ENCODE measurements at places on chromosomes 2 and 18.
A peak's percentile ranks its signal among the peaks of the same experiment; 100 is the strongest.

DNA sequence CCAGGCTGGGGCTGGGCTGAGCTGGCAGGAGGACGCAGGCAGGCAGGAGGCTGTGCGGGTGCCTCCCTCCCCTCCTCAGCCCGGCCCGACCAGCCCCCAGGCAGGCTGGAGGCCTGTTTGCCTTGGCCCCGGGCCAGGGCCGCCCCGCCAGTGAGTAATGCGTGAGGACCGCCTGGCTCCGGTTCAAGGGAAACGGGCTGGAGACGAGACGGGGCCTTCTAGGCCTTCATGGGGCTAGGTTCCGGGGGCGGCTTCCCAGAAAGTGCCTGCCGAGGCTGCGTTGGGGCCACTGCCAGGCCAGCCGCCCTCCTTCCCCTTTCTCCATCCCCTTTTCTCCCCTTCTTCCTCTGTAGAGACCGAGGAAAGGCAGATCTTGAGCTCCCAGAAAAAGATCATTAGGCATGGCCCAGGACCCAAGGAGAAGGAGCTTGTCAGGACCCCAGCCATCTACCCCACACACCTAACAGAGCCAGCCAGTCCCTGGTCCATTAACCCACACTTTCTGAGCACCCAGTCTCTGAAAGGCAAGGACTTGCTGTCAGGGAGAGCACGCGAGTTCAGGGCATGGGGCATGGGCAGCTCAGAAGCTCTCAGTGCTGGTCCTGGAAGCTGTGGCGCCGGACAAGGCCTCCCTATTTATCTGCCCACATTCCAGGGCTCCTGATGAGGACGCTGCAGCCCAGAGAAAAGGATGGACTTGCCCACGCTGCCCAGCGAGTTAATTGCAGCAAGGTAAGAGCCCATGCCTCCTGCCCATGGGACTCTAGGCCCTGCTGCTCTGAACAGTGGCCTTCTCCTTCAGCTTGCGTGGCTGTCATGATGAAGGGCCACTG lies 48.5 kb downstream of the SMAD7 start:
- peak; percentile 93 for DNase-seq

DNA sequence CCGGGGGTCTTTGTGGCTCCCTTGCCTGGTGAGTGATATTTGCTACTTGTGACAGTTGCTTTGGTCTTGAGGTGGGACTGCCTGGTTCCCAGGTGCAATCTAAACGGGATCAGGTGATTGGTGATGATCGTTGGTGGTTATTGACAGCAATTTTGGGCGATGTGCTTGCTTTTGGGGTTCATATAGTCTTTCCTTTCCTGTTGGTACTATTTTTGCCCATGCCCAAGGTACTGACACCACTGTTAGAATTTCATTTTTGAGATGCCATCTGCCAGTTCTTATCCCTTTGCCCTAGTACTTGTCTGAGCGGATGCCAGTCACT lies 573 bp downstream of the WDR7 start:
- DNase-seq = no peak

GRCh38 chr18:78393086-78393862 lies 586.3 kb upstream of the SALL3 start:
- no peak for DNase-seq

- DNase-seq = no peak
These were observed 109.0 kb downstream of the EIPR1 start for GRCh38 chr2:3268705-3269029.

GRCh38 chr18:29218091-29218490 lies 1041.2 kb upstream of the CDH2 start:
- DNase-seq = no peak

- no peak for DNase-seq
These were observed 7.3 kb downstream of the MAP4K3 start for GRCh38 chr2:39429746-39430145.

GRCh38 chr18:907885-908757 lies 3.5 kb downstream of the ADCYAP1 start:
- no peak for DNase-seq

GRCh38 chr2:86020984-86021383 lies 84.7 kb downstream of the POLR1A start:
- DNase-seq = peak; percentile 46

DNA sequence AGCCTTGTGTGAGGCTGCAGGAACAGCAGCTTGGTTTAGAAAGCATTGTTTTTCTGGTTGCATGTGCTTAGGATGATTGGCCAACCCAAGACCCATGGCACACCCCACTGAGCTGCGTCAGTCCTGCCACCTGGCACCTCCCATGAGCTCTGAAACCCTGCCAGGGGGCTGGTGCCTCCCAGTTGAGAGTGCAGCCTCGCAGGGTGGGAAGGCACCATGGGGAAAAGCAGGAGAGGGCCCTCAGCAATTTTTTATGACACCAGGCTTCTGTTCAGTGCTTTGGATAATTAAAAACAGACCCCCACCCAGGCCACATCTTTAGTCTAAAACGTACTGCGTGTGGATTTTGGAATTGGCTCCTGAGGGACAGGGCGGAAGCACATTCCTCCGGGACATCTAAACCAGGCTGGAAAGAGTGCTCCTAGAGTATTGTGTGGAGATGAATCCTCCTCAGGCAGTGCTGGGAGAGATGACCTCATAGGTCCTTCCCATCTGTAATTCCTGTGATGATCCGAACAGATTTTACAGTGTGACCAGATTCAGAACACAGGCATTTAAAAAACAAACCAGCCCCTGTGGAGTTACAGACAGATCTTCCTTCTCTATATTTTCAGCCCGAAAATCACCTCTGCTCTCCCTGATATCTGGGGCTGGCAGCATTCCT lies 438.3 kb downstream of the ZNF521 start:
- DNase-seq = no peak

GRCh38 chr18:58004317-58004716 lies 39.7 kb upstream of the NEDD4L start:
- no peak for DNase-seq

DNA sequence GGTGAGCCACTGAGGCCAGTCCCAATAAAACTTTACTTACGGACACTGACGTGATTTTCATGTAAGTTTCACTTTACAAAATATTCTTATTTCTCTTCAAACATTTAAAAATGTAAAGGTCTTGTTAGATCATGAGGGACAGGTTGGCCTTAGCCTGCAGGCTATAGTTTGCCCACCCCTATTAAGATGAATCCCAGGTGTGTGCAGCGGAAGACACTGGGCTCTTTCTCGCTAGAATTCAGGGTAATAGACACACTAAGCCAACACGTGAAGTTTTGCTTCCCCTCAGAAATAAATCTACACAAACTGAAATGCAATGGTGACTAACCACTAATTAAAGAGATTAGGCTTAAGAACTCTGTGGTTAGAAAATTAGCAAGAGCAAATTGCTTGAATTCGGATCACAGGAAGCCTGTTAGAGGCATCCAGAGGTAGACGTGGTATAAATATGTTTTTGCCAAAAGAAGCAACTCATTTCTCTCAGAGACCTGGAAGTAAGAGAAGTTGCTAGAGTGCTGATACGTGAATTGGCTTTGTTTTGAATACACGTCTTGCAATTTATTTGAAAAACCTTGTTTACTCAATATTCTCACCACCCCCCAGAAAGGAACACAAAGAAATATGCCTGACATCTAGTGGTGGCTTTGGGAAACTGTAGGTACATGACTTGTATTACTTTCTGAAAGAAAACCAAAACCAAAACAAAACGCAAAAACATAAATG lies 151.6 kb downstream of the DTNB start:
- DNase-seq = no peak

- DNase-seq = peak; percentile 56
These were observed 90.9 kb upstream of the SMAD7 start for GRCh38 chr18:49041435-49042245.

GRCh38 chr2:62296034-62296831 lies 100.3 kb downstream of the B3GNT2 start:
- no peak for DNase-seq
